NCI-H187 treated with DMSO at 0.1 percent for 48 hours (cell line): ENCODE measurements at places on chromosomes 7 and 10.
A peak's percentile ranks its signal among the peaks of the same experiment; 100 is the strongest.

DNA sequence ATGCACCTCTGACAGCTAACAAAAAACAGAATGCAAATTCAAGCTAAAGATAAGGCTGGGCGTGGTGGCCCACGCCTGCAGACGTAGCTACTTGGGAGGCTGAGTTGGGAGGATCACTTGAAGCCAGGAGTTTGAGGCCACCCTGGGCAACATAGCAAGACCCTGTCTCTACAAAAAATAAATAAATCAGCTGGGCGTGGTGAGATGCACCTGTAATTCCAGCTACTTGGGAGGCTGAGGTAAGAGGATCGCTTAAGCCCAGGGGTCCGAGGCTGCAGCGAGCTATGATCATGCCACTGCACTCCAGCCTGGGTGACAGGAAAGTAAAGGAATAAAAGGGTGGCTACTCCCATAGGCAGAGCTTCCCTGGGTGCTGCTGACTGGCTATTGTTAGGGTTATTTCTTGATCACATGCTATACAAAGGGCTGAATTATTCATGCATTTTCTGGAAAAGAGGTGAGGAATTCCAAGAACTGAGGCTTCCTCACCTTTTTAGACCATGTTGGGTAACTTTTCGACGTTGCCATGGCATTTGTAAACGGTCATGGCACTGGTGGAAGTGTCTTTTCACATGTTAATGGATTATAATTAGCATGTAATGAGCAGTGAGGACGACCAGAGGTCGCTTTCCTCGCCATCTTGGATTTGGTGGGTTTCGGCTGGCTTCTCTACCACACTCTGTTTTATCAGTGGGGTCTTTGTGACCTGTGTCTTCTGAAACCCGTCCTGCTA is 6.9 kb upstream of the PSMG3 start:
- no peak for DNase-seq

DNA sequence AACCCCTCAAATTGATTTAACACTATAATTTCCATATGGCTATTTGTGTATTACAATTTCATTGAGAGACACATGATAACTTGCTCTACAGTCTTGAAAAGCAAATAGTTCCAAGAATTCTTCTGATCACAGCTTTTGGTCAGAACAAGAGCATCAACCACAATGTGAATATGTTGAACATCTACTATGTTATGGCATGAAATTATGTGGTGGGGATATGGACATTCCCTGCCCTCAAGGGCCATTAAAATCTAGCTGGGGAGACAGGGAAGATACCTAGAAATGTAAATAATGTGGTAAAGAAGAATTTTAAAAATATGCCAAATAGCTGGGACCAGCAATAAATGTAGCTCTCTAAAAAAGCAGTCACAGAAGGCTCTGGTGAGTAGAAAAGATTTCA is 262.2 kb downstream of the FZD1 start:
- no peak for DNase-seq

DNA sequence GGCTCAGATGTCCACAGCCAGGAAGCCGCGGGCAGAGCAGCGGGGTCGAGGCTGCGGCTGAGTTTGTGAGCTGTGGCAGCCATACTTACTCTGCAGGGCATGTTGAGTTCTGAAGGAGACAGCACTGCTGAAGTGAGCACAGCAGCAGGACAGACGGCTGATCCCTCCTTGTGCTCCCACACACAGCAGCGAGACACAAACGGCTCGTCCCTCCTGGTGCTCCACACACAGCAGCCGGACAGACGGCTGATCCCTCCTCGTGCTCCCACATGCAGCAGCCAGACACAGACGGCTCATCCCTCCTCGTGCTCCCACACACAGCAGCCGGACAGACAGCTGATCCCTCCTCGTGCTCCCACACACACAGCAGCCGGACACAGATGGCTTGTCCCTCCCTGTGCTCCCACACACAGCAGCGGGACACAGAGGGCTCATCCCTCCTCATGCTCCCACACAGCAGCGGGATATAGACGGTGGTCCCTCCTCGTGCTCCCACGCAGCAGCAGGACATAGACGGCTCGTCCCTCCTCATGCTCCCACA is 305.1 kb downstream of the PTPRN2 start:
- no peak for DNase-seq

DNA sequence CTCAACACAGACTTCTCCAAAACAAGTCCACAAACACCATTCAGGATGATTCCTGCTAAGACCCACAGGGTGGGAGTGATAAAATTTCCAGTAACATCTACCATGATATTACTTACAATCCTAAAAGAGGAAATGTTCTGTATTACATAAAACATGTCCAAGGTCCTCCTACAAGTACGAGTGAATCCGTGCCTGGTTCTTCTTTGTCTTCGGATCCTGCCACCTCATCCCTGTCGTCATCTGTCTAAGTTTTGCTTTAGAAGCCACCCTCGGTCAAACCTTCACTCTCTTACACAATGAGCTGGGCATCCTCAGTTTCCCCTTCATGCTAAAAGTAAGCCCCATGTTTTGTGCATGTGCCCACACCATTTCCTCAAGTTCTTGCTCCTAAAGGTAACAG is 279.0 kb downstream of the KCNMA1 start:
- no peak for DNase-seq

- DNase-seq: no peak
Observed at GRCh38 chr10:21385996-21386585, 139.4 kb downstream of the SKIDA1 start.

DNA sequence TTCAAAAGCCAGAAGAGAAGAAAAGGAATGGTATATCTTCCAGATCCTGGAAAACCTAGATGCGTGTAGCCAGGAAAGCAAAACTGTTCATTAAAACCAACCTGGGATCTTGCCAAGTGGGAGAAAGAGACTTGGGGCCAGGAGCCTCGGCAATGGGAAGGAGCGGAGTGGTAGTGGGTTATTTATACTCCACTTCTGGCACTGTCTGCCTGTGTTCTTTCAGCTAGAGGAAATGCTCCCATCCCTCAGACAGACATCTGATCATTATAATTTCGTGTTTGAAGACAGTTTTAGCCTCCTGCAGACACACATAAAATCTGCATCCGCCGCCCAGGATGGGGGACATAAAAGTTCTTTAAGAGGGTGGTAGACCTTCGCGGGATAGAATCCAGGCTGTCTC is 421.6 kb downstream of the RPS24 start:
- no peak for DNase-seq

GRCh38 chr10:96673318-96674099 is 46.8 kb downstream of the PIK3AP1 start:
- DNase-seq: no peak

DNA sequence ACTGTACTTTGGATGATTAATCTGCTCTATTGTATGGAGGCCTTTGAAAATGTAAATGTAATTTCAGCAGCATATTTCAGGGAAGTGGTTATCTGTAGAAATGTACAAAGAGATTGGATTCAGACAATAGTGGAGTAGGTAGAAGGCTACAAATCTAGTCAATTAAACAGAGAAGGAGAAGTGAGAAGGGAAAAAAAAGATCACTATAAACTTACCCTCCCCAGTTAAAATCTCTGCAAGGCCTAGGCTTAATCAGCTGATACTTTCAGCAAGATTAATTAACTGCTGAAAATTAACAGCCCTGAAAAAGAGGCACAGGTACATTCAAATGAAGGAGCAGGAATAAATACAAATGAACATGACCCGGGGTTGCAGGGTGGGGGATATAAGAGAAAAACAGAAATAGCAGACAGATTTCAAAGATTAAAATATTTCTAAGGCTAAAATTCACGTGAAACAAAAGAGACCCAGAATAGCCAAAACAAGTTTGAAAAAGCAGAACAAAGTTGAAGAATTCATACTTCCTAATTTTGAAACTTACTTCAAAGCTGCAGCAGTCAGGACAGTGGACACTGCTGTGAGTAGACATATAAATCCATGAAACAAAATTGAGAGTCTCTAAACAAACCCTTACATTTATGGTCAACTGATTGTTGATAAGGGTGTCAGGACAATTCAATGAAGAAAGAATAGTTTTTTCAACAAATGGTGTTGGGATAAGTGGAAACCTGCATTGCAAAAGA is 96.0 kb downstream of the NRCAM start:
- DNase-seq: no peak

- peak; percentile 77 for DNase-seq
Observed at GRCh38 chr7:148773334-148773733, 74.6 kb downstream of the CUL1 start.

- DNase-seq: no peak
Observed at GRCh38 chr10:8312079-8312478, 257.6 kb downstream of the GATA3 start.

GRCh38 chr7:12865593-12865992 is 178.2 kb downstream of the ARL4A start:
- DNase-seq: no peak

- DNase-seq: no peak
Observed at GRCh38 chr10:5604961-5605360, 61.4 kb downstream of the ASB13 start.
